ENCODE measurements at places on chromosomes 5 and 9. TPM values are rescaled to one million over a fixed set of nuclear protein-coding genes. Genes with fewer than 3 reads are reported as not detected.

RNF208 gene
- 1.9 TPM for total RNA-seq

CATSPER3 gene
- 0.22 TPM for total RNA-seq

CDHR2 gene
- 0.12 TPM for total RNA-seq

BTNL3 gene
- total RNA-seq, result not detected

PCDHGB3 gene
- 0.21 TPM for total RNA-seq

MYMK gene
- not detected for total RNA-seq

ELOVL7 gene
- 12.1 TPM for total RNA-seq

ADRB2 gene
- total RNA-seq, result 1.6 TPM

EGFL7 gene
- 54.3 TPM for total RNA-seq

HABP4 gene
- total RNA-seq, result 16.5 TPM

PTGES gene
- 149 TPM for total RNA-seq

GHR gene
- total RNA-seq, result 0.03 TPM

FPGS gene
- total RNA-seq, result 49.1 TPM

PRRC1 gene
- total RNA-seq, result 52.3 TPM

PRRX2 gene
- 10.9 TPM for total RNA-seq

TMEM171 gene
- 6.6 TPM for total RNA-seq

DMRTA1 gene
- total RNA-seq, result 0.53 TPM

GZMA gene
- total RNA-seq, result not detected

Data from A549 treated with Hydrocortisone at 1 μM for 4 hours (cell line).